ENCODE measurements at places on chromosomes 4 and X. TPM values are rescaled to one million over a fixed set of nuclear protein-coding genes. Genes with fewer than 3 reads are reported as not detected.

DNA sequence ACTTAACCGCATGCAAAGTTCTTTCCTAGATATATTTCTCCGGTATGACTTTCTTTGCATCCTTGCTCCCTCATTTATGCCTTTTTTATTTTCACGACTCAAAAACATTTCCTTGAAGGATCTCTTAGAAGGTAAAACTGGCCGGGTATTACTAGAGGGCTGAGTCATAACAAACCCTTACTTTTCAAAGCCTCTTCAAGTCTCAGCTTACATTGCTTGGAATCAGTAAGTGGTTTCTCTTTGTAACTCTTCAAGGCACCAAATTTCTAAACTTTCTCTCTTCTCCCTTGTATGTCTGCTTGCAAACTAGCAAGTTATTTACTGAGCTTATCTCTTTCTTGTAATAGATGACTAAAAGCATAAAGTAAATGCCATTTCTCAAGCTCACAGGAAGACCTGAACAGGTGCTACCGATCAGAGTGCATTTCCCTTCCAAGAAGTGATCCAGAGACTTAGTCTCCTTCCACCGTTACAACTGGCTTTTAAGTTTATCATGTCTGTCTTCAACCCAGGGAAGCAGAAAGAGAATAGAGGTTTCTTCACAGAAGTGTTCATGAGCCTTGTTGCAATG lies 75.5 kb downstream of the ANXA10 start:
- no peak for DNase-seq

GRCh38 chr4:183161630-183162029 lies 62.6 kb downstream of the WWC2 start:
- DNase-seq, result no peak

DNA sequence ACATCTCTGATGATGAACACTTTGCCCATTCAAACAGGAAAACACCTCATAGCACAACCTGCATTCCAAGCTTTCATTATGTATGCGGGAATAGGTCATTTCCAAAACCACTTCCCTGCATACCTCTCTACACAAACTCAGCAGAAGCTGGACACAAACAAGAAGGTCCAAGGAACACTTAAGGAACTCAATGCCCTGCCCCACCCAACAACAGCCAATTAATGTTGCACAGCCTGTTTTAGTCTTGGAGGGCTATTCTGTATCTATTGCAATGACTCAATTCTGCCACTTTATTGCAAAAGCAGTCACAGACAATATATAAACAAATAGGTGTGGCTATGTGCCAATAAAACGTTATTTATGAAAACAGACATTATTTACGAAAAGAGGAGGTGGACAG lies 16.7 kb downstream of the OPHN1 start:
- DNase-seq, result no peak

- no peak for DNase-seq
Observed at GRCh38 chrX:108275732-108276131, 162.5 kb downstream of the COL4A6 start.

DNA sequence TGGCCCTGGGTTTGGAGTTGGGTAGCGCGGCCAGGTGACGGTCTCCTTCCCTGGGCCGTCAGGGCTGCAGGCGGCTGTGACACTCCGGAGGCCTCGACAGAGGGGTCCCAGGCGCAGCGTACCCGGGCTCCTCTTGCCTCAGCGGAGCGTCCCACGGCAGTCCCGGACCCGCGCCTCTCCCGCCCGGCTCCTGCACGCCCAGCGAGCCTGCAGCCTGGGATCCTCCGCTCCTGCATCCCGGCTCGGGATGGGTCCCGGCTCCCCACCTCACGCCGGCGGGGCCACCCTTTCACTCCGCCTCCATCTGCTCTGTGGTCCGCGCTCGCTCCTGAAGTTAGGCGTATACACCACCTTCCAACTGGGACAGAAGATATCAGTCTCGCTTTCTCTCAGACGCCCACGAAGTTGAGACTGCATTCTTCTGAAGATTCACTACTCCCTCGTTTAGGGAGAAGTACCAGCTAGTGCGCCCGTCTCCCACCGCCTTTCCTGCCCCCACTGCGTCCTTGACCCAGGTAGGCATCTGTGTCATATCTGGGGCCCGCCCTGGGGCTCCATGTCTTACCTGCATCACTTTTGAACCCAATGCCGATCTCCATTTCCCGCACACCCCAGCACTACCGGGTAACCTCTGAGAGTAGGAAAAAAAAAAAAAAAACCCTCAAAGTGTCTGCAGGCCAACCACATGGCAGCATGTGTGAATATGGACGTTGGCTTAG lies 32.3 kb upstream of the KDR start:
- no peak for DNase-seq

DNA sequence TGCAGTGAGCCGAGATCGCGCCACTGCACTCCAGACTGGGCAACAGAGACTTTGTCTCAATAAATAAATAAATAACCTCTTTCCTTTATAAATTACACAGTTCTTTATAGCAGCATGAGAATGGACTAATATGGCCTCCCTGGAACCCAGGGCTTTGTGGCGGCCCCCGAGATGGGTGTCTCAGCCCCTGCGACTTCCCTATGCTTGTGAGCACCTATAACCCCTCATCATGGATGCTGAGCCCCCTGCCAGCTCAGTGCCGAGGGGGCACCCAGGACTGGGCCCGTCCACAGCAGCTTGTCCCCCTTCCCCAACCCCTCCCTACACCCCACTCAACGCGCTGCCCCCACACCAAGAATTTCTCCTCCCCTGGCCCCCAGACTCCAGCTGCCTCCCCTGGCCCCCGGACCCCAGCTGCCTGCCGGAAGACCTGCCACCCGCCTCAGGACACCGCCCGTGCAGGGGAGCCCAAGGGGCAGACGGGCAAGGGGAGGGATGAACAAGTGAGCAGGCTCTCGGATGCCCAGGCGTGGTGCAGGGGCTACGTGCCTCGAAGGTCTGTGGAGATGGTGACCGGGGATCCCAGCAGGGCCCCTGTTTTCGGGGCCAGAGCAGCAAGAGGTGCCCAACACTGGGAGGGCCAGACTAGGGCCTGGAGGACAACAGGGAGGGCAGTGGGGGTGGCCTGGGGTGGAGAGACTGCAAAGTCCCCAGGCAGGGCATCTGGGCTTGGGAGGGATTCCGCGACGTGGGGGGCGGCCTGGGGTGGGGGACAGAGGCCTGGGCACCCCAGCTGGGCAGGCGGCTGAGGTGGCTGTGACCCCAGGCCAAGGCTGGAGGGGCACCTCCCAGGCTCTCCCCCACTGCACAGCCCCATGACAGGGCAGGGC lies 74.0 kb downstream of the FAM53A start:
- DNase-seq, result no peak

DNA sequence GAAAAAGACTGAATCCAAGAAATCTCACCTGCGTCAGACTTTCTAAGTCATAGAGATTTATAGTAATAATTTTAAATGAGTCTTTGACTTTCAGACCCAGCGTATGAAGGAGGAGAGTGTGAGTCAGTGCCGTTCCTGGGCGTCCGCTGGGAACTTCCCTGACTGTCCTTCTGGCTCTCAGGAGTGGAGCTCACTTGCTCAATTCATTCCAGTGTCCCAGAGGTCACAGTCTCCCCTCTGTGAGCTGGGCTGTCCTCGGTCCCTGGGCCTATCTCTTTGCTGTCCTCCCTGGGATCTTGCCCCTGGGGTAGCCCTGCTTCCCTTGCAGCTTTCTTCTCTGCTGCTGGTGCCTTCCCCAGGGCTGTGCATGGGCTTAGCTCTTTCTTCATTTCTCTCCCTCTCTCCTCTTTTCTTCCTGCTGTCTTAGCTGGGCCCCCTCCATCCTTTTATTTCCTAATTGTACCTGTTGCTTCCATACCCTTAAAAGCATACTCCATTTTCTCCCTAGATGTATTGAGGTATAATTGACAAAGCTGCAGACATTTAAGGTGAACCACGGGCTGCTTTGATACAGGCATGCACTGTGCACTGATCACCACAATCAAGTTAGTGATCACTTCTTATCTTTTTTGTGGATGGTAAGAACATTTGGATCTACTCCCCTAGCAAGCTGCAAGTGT lies 11.6 kb downstream of the SORBS2 start:
- no peak for DNase-seq

The NOX1 gene
- polyA plus RNA-seq, result 0.93 TPM

DNA sequence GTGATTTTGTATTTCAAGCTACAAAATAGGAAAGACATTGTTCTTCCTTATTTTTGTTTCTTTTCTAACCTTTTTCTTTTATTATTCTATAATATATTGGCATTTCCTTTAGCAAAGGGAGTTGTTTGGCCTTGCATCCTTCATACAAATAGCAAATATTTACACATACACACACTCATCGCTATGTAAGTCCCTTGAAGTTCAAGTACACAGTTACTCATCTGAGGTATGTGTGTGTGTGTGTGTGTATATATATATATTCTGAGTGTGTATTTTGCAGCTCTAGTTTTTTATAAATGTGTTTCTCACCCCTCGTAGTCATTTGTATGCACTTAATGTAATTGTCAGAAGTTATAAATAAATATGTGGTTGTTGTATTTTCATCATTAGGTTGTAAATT lies 724.8 kb upstream of the MAGEB2 start:
- DNase-seq, result no peak

GRCh38 chr4:6008092-6008551 lies 10.1 kb downstream of the C4orf50 start:
- DNase-seq, result no peak

DNA sequence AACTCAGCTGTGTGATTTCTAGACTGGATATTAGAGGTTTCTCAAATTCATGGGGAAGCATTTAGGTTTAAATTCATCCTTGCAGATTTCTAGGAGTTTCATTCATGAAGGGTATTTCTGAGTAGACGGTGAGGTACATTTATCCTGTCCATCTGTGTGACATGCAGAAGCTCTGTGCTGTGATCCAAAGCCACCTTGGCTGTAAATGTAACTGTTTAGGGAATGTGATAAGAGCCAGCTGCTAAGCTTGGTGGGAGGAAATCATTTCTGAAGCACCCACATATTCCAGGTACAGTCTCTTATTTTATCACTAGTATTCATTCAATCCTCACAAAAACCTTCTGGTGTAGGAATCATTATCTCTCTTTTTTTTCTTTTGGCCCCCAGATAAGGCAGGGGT lies 8.7 kb upstream of the DCTD start:
- DNase-seq, result no peak

DNA sequence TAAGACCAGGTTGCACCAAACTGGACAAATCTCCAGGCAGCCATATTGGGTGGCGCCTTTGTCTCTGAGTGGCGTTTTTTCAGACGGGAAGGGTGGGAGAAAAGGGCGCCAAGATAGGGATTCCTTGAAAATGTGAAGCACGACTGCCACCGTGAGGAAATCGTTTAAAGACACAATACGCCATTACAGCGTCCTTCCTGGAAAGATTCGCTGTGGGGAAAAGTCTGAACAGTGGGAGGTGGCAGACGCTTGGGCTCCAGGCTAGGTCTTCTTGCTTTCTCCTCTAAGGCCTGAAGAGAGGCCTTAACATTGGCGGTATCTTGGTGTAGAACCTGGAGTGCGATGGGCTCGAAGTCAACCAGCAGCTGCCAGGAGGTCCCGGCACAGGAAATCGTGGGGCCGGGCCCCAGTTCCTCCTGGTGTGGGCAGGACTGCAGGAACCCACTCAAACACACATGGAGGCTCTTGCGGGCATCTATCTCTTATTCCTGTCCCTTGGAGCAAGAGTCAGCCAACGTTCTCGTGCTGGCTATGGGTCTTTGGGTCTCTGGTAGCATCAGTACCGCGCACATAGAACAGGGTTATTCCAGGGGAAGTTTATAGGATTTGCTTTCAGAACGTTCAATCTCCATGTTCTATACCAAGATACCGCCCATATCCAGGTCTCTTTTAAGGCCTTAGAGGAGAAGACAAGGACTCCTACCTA lies 208.8 kb downstream of the OR13H1 start:
- DNase-seq, result peak; percentile 91

DNA sequence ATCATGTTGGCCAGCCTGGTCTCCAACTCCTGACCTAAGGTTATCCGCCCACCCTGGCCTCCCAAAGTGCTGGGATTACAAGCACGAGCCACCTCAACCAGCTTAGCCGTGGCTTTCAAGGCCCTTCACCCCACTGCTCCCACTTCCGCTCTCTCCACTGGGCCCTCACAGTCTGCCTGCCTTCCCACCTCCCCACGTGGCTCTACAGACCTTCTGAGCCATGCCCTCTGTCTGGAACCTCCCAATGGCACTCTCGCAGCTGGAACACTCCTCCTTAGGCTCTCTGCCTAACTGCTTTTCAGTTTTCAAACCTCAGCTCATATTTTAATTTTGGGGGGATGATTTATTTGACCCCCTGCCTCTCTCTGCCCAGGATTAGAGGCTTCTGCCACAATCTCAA lies 59.3 kb upstream of the SH3RF1 start:
- DNase-seq, result no peak

The ADGRG4 gene
- polyA plus RNA-seq, result not detected

DNA sequence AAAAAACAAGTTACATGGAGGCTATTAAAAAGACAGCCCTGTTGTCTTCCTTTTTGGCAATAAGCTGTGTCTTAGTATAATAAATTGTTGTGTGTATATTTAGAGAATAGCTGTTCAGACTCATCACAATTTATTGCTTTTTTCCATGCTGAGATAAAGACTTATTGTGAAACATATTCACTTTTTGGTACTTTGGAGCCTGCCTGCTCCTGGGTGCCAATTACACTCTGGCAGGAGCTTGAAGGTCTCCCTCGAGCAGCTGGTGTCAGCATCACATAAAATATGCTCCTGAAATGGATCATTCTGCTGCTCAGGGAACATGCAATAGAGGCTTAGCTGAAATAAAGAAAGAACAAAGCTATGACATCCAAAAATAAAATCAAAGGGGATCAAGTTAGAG lies 211.6 kb upstream of the DKK2 start:
- DNase-seq, result peak; percentile 2

DNA sequence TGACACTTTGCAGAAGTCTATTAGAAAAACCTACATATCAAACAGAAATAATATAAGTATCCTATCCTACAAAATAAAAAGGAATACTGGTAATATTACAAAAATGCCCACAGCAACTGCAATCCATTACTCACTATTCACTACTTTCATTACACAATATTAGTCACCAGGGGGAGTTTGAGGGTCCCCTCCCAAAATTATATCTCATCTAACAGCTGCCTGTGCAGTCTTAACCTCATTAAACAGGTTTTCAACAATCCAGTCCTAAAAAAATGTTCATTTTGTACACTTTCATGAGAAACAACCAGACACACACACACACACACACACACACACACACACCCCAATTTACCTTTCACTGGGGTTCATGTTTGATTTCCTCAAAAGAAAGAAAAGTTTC lies 2.9 kb downstream of the CLOCK start:
- DNase-seq, result no peak

DNA sequence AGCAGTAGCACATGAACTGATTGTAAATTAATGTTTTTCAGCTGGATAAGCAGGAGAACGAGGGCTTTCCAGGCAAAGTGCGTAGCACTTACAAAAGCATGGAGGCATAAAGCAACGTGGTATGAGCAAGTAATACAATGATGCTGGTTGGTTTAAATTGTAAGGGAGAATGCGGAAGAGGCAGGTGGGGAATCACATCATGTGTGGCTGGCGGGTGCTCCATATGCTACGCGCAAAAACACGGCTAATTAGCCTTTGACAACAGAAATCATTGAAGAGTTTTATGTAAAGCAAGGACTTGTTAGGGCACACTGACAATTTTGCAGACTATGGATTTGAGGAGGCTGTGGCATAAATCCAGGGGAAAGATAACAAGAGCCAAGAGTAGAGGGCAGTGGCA lies 14.6 kb downstream of the SYTL4 start:
- no peak for DNase-seq

The GC gene
- polyA plus RNA-seq, result 0.18 TPM

The AKAP4 gene
- 0.07 TPM for polyA plus RNA-seq

- no peak for DNase-seq
Observed at GRCh38 chr4:85725721-85726170, 250.8 kb downstream of the ARHGAP24 start.

GRCh38 chr4:122658818-122659295 lies 38.0 kb upstream of the IL21 start:
- no peak for DNase-seq

The FAT4 gene
- 35.3 TPM for polyA plus RNA-seq

The NLGN3 gene
- polyA plus RNA-seq, result 5.1 TPM

The NEUROG2 gene
- not detected for polyA plus RNA-seq

Measured in left kidney (tissue), 8 donors.